Caudate nucleus (tissue), 63 donors: ENCODE measurements at places on chromosomes 6 and 20.
A peak's percentile ranks its signal among the peaks of the same experiment; 100 is the strongest.

GRCh38 chr20:25398376-25399036 lies 7.9 kb upstream of the ABHD12 start:
- no peak for DNase-seq

DNA sequence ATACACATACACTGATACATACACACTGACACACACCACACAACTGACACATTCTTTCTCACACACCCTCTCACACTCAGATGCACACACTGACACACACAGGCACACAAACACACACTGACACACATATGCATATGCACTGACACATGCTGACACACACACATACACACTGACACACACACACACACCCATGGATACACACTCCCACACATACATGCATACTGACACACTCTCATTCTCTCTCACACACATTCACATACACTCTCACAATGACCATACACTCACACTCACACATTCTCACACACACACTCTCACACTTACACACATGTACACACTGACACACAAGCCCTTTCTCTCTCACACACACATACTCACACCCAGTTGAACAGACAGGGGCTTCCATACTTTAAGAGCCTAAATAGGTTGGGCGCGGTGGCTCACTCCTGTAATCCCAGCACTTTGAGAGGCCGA lies 236.4 kb downstream of the LRFN2 start:
- no peak for DNase-seq

DNA sequence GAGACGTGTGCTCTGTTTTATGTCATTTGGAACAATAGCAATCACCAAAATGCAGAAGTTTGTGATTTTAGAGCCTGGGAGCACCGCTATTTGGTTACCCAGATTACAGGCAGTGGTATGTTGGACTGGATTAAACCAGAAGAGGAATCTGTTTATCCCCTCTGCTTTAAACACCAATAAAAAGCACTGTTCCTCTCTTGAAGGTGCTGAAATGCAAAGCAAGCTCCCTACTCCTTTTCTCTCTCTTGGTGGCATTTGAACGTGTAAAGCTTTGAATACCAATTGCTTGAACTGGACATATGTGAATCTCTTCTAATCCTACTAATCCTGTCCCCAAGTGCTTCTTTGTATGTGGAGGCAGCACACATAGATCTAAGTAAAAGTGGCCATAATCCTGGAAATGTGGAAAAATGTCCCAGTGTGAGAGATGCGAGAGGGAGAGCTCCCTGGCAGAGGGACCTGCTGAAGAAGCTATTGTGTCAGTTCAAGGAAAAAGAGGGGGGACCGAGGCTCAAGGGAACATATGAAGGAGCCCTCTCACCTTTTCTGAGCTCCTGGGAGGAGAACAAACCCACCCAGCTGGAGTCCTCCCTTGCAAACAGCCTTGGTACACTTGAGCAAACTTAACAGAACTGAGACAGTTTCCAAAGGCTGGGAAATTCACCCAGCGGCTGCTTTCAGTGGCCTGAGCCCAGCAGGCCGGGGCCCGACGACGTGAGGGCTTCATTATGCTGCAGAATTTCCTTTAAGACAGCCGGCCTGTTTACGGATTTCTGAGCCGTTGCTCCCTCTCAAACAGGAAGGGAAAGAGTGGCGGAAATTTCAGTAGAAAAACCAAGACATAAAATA lies 18.8 kb upstream of the OLIG3 start:
- DNase-seq = no peak

- DNase-seq = no peak
Measured at GRCh38 chr20:11076434-11077105, 402.8 kb upstream of the JAG1 start.

DNA sequence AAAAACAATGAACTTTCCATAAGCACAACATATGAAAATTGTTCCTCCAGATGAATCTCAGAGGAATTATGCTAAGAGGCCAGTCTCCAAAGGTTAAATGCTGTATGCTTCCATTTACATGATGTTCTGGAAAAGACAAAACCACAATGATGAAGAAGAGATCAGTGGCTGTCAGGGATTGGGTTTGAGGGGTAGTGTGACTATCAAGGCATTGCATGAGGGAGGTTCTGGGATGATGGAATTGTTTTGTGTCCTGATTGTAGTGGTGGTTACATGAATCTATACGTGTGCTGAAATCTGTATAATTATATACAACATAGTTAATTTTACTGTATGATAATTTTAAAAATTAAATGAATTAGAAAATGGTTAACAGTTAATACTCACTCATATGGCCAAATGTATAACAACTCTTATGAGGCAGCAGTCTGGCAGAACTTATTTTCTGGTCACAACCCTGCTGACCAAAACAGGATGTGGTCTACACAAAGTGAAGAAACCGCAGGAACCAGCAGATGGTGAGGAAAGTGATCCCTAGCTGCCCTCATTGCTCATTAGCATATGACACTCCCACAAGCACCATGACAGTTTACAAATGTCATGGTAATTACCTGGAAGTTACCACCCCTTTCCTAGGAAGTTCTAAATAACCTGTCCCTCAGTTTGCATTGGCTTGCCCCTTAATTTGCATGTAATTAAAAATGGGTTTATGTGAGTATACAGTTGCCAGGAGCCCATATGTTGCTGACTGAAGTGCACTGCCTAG lies 31.9 kb downstream of the NSFL1C start:
- DNase-seq = no peak

GRCh38 chr20:3885715-3886114 lies 3.5 kb upstream of the PANK2 start:
- no peak for DNase-seq

DNA sequence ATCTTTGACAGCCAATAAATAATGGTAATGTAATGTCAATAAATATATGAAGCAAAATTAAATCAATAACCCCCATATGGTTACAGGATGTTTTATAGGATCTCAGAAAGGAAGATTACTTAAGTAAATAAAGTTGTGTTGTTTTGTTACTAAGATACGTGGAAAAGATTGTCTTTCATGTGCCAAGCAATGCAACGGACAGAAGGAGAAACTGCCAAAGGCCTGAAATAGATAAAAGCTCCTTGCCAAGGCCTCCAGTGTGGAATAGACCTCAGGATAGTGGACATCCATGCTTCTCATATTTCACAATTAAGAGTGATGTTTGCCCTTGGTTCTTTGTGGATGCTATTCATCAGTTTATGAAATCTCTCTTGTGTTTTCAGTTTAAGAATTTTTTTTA lies 16.4 kb upstream of the FNDC1 start:
- DNase-seq = no peak

- DNase-seq = no peak
Measured at GRCh38 chr6:112383191-112383590, 36.1 kb downstream of the RFPL4B start.

DNA sequence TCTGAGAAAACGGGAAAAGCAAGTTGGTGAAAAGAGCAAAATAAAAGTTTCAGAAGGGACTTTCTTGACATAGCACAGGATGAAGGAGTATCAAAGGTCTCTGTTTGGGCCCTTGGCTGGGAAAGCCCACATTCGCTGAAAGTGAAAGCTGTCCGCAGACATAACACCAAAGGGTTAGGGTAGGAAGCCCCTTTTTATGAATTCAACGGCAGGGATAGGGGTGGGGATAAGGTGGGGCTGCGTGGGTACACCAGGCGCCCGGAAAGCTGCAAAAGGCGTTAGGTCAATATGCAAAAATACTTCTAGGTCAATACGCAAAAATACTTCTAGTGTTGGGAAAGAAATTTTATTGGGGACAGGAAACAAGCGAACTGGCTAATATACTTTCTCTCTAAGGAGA lies 135.1 kb downstream of the OR2B2 start:
- no peak for DNase-seq

DNA sequence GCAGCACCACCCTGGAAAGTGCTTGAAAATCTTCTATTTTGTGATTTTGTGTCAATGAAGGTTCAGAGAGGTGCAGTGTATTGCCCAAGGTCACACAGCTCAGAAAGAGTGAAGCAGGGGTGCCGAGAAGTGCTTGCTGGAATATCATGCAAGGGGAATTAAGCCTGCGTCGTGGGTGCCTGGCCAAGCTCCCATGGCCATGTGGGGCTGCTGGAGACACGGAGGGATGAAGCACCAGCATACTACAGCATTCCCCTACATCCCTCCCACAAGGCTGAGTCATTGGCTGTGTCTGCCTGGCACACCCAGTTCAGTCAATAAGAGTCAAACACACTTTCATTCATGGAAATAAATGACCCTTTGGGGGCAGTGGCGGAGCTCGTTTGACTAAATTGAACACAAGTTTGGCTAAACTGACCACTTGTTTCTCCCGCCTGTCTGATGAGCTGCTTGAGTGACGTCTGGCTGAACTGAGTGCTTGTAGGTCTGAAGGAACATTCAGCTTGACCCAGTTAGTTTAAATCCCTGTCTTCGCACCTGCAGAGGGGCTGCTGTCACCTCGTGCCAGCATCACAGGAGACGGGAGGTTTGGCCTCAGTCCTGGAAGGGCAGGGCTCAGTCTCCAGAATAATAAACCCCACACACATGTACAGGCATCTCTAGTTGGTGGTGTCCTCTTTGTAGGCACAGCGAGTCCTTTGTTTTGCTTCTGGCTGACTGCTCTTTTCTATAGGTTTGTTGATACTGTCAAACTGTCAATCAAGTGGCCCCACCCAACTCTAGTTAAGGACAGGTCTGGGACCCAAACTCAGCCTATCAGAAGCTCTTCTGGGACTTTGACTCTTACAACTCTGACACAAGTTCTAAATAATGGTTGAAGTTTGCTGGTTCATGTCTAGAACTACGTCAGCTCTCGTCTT lies 8.4 kb upstream of the TGM2 start:
- DNase-seq = no peak

- no peak for DNase-seq
Measured at GRCh38 chr6:164273491-164273890, 859.0 kb downstream of the QKI start.

DNA sequence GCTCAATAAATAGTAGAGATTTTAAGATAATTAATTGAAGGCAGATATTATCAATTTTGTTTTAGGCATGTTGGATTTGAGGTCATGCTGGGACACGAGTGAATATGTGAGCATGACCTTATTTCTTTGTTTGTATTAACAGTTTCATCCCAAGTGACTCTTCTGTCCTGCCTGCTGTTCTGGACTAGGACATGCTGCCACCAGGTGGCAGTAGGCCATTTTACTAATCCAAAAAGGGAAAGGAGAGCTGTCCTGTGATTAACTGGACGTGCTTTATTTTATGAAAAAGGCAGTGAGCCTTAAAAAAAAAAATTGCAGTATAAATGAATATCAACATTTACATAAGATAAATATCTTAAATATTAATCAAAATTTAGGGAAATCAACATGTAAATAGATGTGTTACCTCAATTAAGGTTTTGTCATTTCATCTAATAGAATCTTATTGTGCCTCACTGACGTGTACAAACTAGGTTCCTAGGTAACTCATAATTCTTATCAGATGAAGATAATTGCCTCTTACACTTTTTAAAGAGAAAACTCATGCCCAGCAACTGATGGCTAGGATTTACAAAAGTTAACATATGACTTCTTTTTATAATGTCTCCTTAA lies 49.8 kb downstream of the FRK start:
- peak; percentile 34 for DNase-seq

DNA sequence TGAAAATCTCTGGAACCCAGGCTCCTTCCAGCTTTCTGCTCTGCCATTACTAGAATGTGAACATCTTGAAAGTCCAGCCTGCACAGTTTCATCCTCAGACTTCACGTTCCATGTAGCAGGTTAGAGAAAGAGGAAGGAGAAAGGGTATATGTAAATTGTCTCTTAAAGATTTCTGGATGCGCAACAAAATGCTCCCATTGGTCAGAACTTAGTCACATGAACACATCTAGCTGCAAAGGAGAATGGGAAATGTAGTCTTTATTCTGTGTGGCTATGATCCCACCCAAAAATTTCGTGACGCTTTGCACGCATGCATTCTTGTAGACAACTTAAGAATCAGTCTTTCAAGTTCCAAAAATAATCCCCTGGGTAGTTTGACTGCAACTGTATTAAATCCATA lies 46.4 kb upstream of the CHD6 start:
- no peak for DNase-seq

DNA sequence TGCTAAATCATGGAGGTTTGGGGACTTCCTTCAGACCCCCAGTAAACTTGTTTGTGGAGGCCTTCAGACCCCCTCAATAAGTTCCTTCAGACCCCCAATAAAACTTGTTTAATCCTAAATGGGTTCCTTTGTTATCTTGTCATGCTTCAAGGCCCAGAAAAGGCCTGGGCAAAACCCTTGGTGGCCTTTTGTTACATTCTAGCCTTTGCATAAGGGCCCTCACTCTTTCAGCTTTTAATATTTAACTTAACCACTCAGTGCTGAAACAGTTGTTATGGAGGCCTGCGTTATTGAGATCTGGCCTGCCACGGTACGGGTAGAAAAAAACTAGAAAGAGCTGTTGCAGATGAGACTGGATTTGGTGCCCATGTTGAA lies 4.3 kb upstream of the DYNLRB1 start:
- no peak for DNase-seq

GRCh38 chr20:11982289-11982954 lies 64.7 kb downstream of the BTBD3 start:
- no peak for DNase-seq

GRCh38 chr6:118558464-118559217 lies 10.5 kb downstream of the PLN start:
- no peak for DNase-seq

DNA sequence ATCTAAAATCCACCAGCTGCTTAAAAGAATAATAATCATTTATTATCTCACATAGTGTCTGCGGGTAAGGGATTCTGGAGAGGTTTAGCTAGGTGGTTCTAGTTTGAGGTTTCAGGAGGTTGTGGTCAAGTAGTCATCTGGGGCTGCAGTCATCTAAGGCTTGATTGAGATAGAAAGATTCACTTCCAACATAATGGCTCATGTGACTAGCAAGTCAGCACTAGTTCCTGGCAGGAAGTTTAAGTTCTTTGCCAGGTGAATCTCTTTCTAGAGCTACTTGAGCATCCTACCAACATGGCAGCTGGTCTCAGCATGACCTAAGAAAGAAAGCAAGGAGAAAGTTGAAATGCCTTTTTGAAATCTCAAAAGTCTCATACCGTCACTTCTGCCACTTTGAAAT lies 128.8 kb downstream of the EDN1 start:
- no peak for DNase-seq

- no peak for DNase-seq
Measured at GRCh38 chr6:89948876-89949275, 54.6 kb downstream of the GJA10 start.

DNA sequence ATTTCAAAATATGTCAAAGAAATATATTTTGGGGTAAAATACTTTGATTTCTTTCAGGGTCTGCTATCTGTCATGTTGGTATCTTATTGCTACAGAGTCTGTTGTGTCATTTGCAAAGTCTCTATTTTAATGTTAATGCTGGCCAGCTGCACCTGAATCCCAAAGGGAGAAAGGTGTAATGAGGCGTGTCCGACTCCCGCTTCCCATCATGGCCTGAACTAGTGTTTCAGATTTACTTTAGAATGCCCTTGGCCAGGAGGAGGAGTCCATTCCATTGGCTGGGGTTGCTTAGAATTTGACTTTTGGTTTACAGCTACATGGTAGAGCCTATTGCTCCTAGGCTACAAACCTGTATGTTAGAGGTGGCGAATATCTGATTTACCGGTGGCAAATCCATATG lies 69.3 kb downstream of the FAM50B start:
- DNase-seq = no peak

DNA sequence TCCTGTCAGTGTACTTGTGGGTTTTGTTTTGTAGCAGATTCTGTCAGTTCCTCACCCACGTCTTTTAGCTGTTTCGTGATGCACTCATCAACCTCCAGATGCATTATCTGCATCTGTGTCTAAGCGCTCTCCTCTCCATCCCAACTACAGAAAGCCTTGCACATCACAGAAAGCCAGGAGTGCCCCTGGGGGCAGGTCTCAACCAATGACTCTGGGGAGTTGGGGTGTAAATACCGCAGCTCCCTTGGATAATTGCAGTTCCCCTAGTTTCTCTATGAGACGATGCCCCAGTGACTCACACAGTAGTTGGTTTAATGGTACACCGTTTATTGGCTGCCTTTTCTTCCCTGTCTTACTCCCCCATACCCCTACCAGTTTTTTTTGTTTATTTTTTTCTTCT lies 158.1 kb downstream of the SOX4 start:
- no peak for DNase-seq
